ENCODE measurements at places on chromosomes 7 and 10.

DNA sequence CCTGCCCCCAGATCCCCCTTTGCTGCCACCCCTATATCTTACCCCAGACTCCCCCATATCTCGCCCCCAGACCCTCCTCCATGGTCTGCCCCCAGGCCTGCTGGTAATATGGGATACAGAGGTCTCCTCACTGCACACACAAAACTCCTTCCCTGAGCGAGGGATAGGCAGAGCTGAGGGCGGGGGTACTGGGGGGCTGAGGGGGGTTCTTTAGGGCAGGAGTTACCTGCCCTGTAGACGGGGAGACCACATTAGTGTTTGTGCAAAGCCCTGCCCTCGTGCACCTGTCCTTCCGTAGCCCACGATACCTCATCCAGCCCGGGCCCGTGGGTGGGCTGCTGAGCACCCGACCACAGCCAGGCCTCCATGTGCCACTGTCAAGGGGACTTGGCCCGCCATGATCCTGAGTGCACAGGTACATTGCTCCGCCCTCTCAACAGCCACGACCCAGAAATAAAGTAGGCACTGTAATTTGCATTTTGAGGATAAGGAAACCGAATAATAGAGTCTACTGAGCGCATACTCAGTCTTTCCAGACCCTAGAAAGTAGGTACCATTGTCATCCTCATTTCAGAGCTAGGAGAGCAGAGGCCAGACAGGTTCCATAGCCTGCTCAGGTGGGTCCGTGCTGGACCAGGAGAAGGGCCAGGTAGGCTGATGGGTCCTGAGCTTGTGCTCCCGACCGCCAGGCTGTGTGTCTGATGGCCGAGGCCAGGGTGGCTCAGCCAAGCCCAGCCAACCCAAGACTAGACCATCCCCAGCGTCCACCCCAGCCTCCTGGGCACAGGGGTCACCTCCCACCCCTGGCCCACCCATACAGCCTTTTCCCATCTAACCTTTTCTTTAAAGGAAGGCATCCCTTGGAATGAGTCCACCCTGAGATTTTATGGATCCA is 115.2 kb downstream of the LHPP start:
- no peak for DNase-seq

DNA sequence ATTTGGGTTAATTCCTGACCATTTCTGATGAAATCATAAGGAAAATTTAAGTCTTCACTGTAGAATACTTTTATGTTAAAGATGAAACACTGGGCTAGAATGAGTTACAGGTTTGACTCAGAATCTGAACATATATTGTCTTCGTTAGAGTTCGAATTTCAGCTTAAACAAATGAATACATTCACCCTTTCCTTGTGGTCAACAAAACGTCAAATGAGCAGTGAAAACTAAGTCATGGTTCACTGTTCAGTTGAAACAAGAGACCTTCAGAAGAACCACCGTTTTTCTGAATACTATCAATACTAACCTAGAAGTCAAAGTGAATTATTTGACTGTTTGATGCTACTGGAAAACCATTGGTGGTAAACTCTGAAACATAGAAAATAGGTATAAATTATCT is 235.2 kb upstream of the ZWINT start:
- DNase-seq = no peak

DNA sequence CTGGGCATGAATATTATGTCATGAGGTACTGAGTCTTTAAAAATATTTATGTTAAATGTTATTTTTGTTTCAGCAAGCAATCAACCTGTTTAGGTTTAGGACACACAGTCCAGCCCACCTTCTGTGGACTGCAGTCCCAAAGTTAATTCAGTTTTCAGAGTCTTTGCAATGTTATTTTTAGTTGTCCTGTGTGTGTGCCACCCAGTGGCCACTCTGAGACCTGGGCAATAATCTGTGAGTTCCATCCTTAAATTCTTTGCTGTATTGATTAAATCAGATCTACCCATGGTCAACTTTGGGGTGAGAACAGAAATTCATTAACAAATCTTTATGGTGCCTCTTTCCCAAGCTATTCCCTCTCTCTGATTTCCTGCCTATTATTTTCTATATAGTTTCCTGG is 415.1 kb downstream of the CCSER2 start:
- peak; percentile 6 for DNase-seq

DNA sequence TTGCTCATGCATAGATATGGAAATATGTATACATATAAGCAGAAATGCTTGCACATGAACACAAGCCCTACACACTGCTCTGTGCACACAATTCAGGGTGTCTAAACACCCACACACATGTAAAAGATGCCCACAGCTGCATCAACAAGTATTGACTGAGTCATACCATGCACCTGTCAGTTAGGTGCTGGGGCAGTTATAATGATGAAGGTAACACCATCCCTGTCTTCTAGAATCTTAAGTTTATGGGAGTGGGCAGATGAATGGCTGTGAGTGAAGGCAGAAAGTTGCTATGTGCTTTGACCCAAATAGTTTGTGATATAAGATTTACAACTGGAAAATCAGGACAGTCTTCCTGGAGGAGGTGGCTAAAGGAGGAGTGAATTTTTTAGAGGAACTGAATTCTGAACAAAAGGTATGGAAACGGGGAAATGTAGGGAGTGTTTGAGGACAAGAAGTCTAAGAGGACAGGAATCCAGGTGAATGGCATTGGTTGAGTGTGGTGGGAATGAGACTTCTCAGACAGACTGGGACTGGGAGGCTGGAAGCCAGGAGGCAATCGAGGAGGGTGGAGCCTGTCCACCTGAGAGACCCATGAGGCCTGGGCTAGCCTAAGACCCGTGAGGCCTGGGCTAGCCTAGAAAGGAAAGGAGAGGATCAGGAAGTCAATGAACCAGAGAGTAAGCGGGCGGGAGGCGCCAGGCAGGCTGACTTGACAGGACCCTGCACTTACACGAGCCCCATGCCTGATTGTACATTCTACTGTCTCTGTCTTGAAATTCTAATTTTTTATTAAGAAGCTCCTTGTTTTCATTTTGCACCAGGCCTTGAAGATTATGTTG is 20.7 kb downstream of the POLL start:
- no peak for DNase-seq

GRCh38 chr10:36464291-36464690 is 661.1 kb upstream of the ANKRD30A start:
- no peak for DNase-seq

DNA sequence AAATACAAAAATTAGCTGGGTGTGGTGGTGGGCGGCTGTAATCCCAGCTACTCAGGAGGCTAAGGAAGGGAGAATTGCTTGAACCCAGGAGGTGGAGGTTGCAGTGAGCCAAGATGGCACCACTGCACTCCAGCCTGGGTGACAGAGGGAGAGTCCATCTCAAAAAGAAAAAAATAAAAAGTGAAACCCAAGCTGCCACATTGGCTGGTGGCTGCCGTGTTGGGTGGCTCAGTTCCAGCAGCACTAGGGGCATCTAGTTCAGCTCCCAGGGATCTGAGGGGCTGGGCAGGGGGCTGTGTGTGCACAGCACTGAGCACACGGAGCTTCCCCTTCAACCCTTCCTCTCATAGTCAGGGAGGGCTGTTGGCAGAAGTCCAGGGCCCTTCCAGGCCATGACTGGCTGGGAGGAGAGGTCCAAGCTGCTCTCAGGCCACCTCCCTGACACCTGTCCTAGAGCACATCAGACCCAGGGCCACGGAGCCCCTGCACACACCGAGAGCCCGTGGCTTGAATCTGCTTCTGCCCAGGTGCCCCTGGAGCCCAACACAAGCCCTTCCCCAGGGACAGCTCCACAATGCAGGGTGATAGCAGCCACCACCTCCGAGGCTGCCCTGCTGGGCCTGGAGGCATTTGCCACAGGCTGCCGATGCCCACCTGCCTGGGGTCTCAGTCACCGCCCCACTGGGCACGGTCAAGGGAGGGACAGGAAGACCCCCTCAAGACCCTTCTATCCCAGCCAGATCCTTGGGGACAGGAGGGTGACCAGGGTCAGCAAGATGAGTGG is 47.3 kb downstream of the YKT6 start:
- DNase-seq = no peak

DNA sequence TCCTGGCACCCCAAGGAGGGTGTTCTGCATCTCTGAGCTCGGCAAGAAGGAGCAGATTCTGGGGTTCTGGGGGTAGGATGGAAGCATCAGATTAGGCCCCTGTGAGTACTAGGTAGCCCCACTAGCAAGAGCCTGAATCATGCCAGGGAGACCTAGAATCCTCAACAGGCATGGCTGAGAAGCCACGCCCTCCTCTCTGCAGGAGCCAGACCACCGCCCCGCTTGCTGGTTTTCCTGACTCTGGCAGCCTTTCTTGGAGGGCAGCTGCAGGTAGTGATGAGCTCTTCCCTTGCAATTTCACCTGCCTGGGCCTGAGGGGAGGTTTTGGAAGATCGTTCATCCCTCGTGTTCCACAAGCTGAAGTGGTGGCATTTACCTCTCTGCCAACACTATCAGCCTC is 68.9 kb upstream of the PRLHR start:
- no peak for DNase-seq

DNA sequence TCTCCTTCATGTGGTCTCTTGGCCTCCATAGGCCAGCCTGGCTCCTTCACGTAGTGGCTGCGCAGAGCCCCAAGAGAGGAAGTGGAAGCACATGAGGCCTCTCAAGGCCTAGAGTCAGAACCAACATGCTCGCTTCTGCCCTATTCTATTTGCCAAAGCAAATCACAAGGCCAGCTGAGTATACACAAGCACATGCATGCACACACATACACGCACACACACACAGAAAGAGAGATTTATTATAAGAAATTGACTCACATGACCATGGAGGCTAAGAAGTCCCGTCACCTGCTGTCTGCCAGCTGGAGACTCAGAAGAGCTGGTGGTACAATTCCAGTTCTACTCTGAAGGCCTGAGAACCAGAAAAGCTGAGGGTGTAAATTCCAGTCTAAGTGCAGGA is 64.3 kb upstream of the NRP1 start:
- no peak for DNase-seq

- peak; percentile 91 for DNase-seq
These were observed 115.5 kb downstream of the RTKN2 start for GRCh38 chr10:62153191-62153590.

GRCh38 chr10:132833421-132834111 is 47.6 kb upstream of the NKX6-2 start:
- no peak for DNase-seq

- peak; percentile 94 for DNase-seq
These were observed 166.2 kb downstream of the CPEB3 start for GRCh38 chr10:92124616-92125143.

DNA sequence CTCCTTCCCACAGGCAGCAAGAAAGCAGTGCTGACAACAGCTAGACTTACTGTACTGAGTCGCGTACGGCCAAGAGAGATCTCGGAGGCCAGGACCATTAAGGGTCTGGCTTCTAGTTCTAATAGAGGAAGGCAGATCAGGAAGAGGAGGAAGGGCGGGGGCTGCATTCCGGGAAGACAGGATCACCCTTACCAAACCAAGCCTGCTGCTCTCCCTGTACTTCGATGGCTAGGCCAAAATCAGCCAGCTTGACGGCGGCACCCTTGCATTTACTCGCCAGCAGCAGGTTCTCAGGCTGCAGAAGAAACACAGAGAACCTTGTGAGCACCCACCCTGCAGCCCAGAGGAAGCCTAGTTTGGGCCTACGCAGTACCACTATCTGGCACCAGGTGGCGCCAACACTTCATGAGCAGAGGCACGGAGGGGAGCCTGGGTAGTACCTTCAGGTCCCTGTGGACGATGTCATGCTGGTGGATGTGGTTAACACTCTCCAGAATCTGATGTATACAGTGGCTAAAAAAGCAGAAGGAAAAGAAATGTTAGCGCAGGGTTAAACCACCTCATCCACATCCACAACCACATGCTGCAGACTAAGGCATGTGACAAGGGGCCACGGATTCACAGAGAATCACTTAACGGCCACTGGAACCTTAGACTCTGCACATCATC is 25.4 kb downstream of the CAMK2G start:
- peak; percentile 84 for DNase-seq

GRCh38 chr7:155974186-155974897 is 162.1 kb upstream of the SHH start:
- DNase-seq = no peak

DNA sequence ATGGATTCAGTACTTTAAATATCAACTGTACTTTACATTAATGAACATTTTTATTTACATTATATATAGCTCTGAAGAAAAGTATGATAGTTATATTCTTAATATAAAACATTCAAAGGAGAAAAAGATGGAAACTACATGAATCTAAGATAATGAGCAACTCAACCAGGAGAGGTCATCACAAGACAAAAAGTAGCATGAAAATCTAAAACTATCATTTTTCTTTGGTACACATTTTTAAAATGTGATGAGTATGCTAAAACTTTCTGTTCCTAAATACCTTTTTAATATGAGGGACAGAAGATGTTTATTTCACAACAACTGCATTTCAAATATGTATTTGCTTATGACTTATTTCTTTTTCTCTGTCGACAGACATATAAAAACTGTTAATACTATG is 2.4 kb downstream of the CNTNAP2 start:
- no peak for DNase-seq

DNA sequence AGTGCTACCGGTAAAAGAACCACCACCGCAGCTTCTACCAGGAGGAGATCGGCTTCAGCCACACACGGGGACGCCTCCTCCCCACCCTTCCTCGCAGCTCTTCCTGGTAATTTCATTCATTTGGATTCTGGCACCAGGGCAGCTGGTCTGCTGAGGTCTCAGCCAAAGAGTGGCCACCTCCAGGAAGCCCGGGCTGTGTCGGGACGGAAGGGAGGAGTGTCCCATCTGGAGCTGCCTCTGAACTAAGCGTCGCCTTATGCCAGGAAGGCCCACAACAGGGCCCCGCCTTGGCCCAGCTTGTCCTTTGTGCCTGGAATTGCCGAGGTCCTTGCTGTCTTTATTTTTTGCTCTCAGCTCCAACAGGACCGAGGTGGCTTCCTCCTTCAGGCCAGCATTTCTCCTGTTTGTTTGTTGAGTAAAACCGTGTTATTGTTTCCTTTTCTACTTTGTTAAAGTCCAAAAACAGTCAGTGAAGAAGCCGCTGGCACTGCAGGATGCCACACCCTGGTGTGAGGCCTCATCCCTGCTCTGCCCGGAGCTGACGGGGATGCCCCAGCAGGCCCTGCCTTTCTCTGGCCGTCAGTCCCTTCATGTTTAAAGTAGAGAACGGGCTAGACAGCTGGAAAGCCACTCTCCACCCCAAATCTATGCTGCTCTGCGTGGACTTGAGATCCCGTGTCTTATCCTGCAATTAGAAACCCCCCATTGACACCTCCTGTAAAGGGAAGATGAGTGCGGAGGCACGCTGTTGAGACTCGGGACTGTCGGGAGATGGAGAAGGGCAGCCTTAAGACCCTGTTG is 24.5 kb upstream of the TTYH3 start:
- peak; percentile 30 for DNase-seq

DNA sequence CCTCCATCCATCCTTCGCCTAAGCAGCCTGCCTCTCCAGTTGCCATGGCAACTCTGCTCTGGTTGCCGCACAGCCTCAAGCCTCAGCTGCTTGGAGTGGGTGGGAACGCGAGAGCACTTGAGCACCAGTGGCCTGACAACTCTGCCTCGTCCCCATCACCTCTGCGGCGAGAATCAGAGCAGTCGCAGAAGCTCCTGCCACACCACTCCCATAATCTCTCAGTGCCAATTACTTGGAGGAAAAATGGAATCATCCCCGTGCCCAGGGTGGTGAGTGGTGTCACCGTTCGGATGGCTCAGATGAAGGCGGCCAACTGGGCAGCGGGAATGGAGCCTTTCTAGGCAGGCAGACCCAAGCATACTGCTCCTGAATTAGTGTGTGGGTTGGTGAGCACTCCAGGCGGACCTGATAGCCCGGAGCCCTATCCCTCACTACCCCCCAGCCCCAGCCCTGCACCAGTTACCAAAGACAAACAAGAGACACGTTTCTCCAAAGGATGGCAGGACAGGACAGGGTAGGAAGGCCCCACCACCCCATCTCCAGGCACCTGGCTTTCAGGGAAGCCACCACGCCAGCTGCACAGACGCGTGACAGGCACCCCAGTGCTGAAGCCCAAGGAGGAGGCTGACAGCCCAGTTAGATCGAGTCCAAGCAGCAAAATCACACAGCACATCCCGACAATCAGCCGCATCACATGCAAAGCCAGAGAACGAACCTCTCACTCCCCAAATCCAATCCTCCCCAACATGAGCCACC is 335.4 kb downstream of the PTPRN2 start:
- no peak for DNase-seq

All from cardiac fibroblast (primary cell).